ENCODE measurements at places on chromosomes 4 and X. TPM values are rescaled to one million over a fixed set of nuclear protein-coding genes. Genes with fewer than 3 reads are reported as not detected.

The PABPC5 gene
- not detected for total RNA-seq

The HMGN5 gene
- 1.5 TPM for total RNA-seq

The FAT1 gene
- not detected for total RNA-seq

- no peaks in the 10 kb centered on the region for H3K4me1 ChIP-seq
- no peak overlapping the region for H3K27ac ChIP-seq
- no peak overlapping the region for H3K4me3 ChIP-seq
- H3K27me3 ChIP-seq = no peaks in the 10 kb centered on the region
Measured at GRCh38 chr4:960140-960635, 13.2 kb downstream of the DGKQ start.

- no peaks in the 10 kb centered on the region for H3K4me1 ChIP-seq
- no peak overlapping the region for H3K27ac ChIP-seq
- no peak for DNase-seq
- no peaks in the 10 kb centered on the region for H3K36me3 ChIP-seq
Measured at GRCh38 chrX:49960061-49960460, 37.7 kb downstream of the CLCN5 start.

GRCh38 chrX:38768079-38768478 lies 33.2 kb upstream of the MID1IP1 start:
- H3K4me3 ChIP-seq = no peak overlapping the region
- H3K27ac ChIP-seq = no peak overlapping the region
- no peaks in the 10 kb centered on the region for H3K27me3 ChIP-seq
